Breast epithelium (tissue), 4 donors: ENCODE measurements at places on chromosomes 2 and 18.

DNA sequence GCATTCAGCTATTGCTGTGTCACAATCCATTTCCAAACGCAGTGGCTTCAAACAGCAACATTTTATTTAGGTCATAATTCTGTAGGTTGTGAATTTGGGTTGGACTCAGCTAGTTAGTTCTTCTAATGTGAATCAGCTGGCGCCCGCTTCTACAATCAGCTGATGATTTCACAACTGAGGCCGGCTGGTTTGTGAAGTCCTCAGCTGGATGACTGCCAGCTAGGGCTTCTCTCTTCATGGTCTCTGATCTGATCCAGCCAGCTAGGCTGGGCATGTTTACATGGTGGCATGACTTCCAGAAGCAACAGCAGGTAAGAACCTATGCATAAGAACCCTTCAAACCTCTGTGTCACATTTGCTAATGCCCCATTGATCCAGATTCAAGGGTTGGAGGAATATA, 172.0 kb downstream of the SLC4A10 start:
- no peak for DNase-seq
- H3K4me3 ChIP-seq: no peak overlapping the region
- H3K27ac ChIP-seq: no peak overlapping the region
- no peaks in the 10 kb centered on the region for H3K36me3 ChIP-seq
- no peaks in the 10 kb centered on the region for H3K4me1 ChIP-seq

- peaks cover 9% of the 10 kb centered on the region for H3K4me1 ChIP-seq
- no peak for DNase-seq
- H3K27ac ChIP-seq: no peak overlapping the region
- no peaks in the 10 kb centered on the region for H3K27me3 ChIP-seq
- no peak overlapping the region for H3K4me3 ChIP-seq
Observed at GRCh38 chr18:24268784-24269550, 128.7 kb downstream of the OSBPL1A start.

DNA sequence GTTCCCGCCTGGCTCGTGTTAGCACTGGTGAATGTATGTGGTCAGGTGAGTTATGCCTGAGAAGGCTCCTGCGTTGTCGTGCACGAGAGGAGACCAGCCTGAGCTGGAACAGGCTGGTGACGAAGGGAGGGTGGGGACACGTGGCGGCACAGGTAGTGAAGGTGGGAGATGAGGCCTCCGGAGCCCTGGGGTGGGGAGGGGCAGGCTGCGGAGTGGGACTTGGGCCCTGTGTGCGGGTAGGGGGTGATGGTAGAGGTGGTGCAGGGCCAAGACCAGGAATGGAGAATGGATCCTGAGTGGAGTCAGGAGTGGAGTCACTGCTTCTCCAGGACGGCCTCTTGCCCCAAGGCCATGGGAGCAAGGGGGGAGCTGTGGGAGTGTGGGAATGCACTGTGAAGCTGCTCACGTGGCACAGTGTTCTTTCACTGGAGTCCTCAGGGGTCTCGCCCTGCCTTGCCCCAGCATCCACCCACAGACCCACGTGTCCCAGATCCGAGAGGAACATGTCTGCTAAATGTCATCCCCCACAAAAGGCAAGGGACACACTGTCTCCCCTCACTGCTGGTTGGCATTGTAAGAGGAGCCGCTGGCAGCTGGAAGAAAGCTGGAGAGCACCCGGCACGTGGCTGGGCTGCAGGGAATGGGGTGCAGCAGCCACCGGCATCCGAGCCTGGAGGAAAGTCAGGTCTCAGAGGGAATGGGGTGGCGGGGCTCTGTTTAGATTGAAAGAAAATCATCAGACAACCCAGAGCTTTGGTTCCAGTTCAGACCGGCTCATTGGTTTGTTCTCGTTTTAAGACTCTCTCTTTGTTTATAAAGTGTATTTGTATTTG, 63.7 kb downstream of the CYP26B1 start:
- H3K27ac ChIP-seq: no peak overlapping the region
- H3K4me1 ChIP-seq: no peaks in the 10 kb centered on the region
- H3K4me3 ChIP-seq: no peak overlapping the region
- H3K36me3 ChIP-seq: no peaks in the 10 kb centered on the region
- DNase-seq: no peak
- H3K27me3 ChIP-seq: no peaks in the 10 kb centered on the region

DNA sequence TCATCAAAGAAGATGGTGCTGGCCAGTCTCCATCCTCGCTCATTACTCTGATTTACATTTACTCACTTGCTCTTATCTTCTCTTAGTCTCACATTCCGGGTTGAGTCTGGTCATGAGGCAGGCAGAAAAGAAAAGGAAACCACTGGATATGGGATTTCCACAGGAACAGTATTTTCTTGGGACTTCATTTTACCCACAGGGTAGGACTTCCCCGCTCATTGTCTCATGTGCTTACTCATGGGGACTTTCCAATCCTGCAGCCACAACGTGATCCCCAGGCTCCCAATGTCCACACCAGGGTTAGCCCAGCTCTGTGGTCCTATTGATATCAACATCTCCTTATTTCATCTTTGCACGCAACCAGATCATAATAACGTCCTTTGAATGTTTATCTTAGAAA, 373.8 kb downstream of the TMEM182 start:
- no peak for DNase-seq
- H3K36me3 ChIP-seq: no peaks in the 10 kb centered on the region
- H3K4me3 ChIP-seq: no peak overlapping the region

- H3K4me3 ChIP-seq: no peak overlapping the region
- no peak for DNase-seq
Observed at GRCh38 chr2:34291076-34291475, 692.0 kb upstream of the FAM98A start.

DNA sequence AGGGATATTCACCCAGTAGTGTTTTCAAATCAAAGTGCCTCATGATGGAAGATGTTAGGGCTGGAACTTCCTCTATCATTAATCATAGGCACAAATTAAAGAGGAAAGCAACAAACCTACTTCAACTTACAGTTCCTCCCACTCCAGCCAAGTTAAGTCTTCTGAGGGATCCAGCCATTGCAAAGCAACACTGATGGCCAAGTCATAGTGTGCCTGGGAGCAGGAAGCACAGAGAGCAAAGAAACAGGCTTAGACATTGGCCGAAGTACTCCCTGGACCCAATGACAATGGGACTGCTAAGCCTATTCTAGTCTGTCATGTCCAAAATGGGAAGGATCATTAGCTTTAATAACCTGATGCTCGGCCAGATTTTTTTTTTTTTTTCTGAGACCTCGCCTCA, 7.0 kb downstream of the C2orf80 start:
- no peak overlapping the region for H3K27ac ChIP-seq
- no peak for DNase-seq
- H3K4me3 ChIP-seq: no peak overlapping the region
- H3K27me3 ChIP-seq: no peaks in the 10 kb centered on the region
- H3K4me1 ChIP-seq: no peaks in the 10 kb centered on the region

GRCh38 chr18:39958876-39959275, 1996.2 kb upstream of the PIK3C3 start:
- H3K36me3 ChIP-seq: no peaks in the 10 kb centered on the region
- H3K4me1 ChIP-seq: no peaks in the 10 kb centered on the region

DNA sequence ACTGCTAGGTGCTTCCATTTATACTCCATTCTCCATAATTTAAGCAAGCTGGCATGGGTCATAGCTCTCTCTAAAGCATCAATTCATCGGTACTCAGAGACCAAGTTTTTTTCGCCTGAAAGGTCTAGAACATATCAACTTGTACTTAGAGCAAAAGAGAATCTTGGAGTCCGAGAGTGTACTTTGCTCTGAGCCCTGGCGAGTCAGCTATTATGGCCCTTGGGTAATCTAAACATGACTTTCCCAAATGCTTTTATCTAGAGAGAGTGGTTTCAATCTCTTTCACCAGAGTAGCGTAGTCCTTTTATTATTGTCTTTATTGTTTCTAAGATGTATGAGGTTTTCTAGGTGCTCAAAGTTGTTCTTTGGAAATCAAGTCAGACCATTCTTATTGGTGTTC, 34.4 kb downstream of the MAIP1 start:
- H3K4me3 ChIP-seq: no peak overlapping the region
- H3K27me3 ChIP-seq: no peaks in the 10 kb centered on the region
- no peak overlapping the region for H3K27ac ChIP-seq
- no peaks in the 10 kb centered on the region for H3K4me1 ChIP-seq

DNA sequence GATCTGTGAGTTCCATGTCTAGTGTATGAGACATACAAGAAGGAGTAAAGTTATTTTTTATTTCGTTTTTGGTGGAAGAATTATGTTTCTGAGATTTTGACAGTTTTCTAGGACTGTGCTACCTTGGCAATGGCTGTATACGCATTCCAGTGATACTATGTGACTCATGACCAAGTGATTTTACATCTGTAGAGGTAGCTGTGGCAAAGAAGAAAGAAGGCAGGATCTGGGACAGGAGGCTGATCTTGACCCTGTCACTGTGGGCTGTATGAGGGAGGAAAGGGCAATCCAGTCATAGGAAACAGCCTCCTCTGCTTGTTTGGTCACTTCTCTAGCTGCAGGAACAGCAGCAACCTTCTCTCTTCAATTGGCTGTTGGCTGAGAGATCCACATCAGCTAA, 44.0 kb upstream of the PDCL3 start:
- DNase-seq: no peak
- H3K27me3 ChIP-seq: no peaks in the 10 kb centered on the region
- H3K36me3 ChIP-seq: no peaks in the 10 kb centered on the region

DNA sequence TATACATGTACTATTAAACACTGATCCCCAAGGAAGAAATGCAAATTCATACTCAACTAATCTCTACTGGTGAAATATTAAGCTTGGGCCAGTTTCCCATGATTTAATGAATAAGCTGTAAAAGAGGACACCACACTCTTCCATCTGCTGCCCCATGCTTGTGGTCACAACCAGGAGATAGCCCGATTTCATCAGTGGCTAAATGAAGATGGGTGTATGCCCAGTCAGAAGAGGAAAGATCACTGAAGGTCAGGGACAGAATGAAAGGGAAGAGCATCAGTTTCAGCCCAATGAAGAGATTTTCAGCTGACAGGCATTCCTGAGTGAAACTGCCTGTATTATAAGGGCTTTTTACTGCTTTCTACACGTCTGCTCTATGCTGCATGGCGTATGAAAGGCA, 103.5 kb downstream of the KCNS3 start:
- no peaks in the 10 kb centered on the region for H3K27me3 ChIP-seq
- DNase-seq: no peak
- no peaks in the 10 kb centered on the region for H3K36me3 ChIP-seq
- no peaks in the 10 kb centered on the region for H3K4me1 ChIP-seq

DNA sequence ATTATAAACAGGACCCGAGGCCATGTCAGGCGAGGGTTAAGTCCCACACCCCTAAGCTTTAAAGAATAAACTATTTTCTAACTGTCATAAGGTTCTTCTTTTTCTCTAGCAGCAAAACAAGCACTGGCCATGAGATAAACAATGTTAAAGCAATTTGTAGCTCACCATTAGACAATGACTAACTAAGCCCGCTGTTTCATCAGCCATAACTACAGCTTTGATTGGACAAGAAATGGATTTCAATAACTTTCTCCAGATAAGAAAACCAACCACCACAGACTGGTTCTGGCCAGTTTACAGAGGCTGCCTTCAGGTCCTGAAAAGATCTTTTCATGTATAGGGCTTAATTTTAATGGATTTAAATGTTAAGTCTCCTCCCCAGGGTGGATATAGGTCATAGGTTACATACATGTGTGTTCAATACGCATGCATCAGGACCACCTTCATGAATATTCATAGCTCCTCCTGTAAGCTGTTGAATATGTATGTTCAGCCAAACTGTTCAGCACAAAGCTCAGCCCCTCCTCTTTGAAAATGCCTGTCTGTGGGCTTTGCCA, 108.7 kb upstream of the RAB6C start:
- no peaks in the 10 kb centered on the region for H3K27me3 ChIP-seq
- H3K4me3 ChIP-seq: no peak overlapping the region
- H3K4me1 ChIP-seq: no peaks in the 10 kb centered on the region
- DNase-seq: no peak
- H3K27ac ChIP-seq: no peak overlapping the region

DNA sequence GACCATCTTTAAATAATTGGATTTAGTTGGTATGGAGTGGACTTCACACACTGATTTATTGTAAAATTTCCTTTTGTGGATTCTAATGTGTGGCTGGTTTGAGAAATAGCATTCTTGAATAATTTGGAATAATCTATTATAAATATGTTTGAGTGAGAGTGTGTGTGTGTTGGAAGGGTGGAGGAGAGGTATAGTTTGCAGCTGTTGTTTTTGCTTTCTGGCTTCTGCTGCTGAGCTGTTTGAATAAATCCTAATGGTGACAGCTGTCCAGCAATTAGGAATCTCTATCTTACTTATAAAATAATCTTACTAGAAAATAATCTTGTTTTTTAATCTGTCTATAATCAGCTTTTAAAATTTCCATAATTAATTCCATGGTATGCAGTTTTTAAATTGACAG, 1283.0 kb upstream of the CDH2 start:
- H3K27ac ChIP-seq: no peak overlapping the region
- no peaks in the 10 kb centered on the region for H3K36me3 ChIP-seq
- H3K27me3 ChIP-seq: no peaks in the 10 kb centered on the region
- DNase-seq: no peak
- H3K4me3 ChIP-seq: no peak overlapping the region
- H3K4me1 ChIP-seq: no peaks in the 10 kb centered on the region

- H3K4me3 ChIP-seq: peak overlapping the region; percentile 80
- no peaks in the 10 kb centered on the region for H3K27me3 ChIP-seq
- H3K36me3 ChIP-seq: no peaks in the 10 kb centered on the region
- no peak for DNase-seq
- peak overlapping the region; percentile 85 for H3K27ac ChIP-seq
Observed at GRCh38 chr2:178195390-178196166, 1.3 kb downstream of the OSBPL6 start.

DNA sequence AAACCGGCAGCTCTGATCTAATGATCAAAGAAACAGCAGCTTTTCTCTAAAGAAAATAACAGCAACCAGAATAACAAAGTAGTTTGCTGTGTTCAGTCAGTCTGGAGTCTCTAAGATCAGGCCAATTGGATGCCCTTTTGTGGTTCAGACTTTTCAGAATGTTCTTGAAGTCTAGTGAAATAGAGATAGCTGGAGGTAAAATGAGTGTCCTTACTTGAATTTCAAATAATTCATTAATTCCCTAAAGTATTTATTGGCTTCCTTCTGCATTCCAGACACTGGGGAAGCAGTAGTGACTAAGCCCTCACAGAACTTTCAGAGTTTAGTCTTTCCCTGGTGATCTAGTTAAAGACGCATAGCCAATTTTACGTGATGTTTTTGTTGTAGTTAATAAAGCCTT, 58.7 kb downstream of the C18orf54 start:
- no peaks in the 10 kb centered on the region for H3K36me3 ChIP-seq
- no peak overlapping the region for H3K4me3 ChIP-seq
- DNase-seq: no peak
